ENCODE measurements at places on chromosomes 11 and 22.
A peak's percentile ranks its signal among the peaks of the same experiment; 100 is the strongest.

DNA sequence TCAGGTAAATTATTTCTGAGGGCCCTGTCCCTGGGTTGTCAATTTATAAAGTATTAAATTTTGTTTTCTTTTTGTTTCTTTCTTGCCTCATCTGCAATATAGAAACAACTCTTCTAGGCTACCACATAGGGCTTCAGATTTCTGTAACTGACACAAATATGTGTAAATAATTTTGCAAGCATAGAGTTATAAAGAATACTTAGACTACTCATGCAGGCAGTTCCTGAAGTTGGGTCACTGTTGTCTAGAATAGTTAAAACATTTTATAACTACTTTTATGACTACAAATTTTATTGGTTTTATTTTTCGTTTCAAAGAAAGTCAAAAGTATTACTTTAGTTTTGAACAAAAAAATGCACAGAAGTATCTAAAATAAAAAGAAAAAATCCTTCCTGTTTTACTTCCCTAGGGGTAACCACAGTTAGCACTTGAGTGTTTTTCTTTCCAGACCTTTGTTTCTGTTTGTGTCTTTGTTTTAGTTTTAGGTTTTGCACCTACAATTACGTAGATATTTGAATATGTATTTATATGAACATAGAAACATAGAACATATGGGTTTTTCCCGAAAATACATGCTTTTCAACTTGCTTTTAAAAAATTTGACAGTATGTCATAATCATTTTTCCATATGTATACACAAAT lies 12.4 kb upstream of the TMEM123 start:
- no peak for DNase-seq

DNA sequence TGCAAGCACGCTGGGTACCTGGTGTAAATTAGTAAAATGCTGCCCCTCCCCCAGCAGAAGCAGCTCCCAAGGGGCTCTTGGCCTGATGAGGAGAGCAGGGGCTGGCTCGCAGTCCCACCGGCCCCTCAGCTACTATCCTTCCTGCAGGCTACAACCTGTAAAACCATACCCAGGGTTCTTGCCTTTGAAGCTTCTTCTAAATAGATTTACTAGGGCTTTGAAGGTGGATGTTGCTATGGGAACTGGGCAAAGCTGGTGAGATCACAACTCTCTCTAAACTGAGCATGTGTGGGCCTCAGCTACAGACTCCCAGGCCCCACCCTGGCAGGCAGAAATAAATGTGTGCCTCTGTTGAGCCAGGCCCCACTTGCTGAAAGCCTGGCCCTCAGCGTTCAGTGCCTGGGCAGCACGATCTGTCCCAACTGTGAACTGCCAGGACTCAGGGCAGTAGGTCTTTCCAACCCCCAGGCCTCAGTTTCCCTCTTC lies 18.5 kb downstream of the CD5 start:
- no peak for DNase-seq

GRCh38 chr11:44286911-44287310 lies 23.0 kb downstream of the ALX4 start:
- no peak for DNase-seq

DNA sequence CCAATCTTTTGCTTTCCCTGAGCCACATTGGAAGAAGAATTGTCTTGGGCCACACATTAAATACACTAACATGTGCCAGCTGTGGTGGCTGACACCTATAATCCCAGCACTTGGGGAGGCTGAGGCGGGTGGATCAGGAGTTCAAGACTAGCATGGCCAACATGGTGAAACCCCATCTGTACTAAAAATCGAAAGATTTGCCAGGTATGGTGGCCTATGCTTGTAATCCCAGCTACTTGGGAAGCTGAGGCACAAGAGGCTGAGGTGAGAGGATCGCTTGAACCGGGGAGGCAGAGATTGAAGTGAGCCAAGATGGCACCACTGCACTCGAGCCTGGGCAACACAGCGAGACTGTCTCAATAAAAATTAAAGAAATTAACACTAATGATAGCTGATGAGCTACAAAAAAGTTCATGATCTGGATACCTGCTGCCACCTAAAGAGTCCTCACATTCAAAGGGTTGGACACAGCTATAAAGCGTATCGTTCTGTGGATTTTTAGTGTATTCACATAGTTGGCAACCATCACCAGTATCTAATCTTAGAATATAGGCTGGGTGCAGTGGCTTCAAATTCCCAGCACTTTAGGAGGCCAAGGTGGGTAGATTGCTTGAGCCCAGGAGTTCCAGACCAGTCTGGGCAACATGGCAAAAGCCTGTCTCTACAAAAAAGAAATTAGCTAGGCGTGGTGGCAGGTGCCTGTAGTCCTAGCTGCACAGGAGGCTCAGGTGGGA lies 3.4 kb upstream of the LDHC start:
- DNase-seq = no peak

GRCh38 chr11:8335683-8336082 lies 72.0 kb upstream of the LMO1 start:
- DNase-seq = no peak

DNA sequence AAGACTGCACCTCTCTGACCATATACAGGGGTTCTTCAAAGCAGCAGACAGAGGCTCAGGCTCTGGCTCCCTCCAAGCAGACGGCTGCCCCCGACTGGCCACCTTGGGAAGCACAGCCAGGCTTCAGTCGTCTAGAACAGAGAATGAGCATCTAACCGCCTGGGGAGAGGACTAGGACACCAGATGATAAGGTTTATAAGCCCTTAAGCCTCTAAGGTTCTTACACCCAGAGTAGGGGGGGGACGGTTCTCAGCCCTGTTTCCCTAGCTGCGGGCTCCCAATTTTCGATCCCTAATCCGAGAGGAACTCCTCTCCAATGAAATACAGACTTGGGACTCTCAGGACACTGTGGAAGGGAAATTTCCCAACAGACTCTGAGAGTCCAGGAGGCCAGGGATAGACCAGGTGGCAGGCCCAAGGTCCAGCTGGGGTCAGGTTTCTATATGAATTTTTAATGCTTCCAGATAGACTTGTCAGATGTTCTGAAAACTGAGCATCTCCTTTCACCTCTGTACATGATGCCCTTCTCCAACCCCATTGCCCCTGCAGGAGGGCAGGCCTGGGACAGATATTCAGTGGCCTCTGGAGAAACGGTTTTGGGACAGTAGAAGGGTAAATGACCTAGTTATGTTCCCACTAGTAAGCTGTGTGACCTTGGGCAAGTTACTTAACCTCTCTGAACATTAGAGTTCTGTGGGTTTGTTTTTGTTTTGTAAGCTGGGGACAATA lies 20.2 kb downstream of the RTN4RL2 start:
- no peak for DNase-seq

DNA sequence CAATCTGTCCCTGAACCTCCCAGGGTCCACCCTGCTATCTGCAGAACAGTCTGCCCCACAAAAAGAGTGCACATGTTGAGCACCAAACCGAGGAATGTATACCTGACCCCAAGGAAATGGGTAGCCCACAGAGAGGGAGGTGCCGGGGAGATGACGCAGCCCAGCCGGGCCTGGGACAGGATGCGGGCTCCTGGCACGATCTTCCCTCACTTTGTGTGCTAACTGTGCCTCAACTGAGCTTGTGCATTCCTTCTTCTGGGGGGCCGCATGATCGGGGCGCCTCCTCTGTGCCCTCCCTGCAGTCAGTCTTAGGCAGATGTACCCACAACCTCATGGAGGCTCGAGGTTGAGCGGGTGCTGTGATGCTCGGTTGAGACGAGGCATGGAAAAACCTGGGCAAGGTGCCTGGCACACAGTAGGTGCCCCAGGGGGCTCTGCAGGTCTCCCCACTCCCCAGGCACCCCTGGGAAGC lies 2.4 kb downstream of the GAS2L1 start:
- DNase-seq = peak; percentile 73

- no peak for DNase-seq
These were observed 866.0 kb downstream of the BRD1 start for GRCh38 chr22:48961705-48962104.

- no peak for DNase-seq
These were observed 262.9 kb upstream of the B3GAT1 start for GRCh38 chr11:134674974-134675373.

- DNase-seq = no peak
These were observed 58.9 kb downstream of the MYEOV start for GRCh38 chr11:69352715-69353319.

DNA sequence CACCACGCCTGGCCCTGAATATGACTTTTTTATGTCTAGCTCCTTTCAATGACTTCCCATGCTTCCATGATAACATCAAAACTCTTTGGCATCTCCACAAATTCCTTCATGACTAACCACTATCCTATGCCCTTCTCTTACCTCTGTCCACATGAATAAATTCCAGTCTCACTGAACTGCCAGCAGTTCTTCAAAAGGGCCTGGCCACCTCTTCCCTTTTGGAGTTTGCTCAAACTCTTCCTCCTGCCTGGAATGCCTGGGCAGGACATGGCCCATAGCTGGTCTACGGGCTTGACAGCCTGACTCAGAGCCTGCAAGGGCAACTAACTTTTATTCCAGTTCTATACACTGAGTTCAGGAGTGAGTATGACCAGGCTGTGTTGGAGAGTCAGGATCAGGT lies 41.8 kb upstream of the ZBTB16 start:
- no peak for DNase-seq

DNA sequence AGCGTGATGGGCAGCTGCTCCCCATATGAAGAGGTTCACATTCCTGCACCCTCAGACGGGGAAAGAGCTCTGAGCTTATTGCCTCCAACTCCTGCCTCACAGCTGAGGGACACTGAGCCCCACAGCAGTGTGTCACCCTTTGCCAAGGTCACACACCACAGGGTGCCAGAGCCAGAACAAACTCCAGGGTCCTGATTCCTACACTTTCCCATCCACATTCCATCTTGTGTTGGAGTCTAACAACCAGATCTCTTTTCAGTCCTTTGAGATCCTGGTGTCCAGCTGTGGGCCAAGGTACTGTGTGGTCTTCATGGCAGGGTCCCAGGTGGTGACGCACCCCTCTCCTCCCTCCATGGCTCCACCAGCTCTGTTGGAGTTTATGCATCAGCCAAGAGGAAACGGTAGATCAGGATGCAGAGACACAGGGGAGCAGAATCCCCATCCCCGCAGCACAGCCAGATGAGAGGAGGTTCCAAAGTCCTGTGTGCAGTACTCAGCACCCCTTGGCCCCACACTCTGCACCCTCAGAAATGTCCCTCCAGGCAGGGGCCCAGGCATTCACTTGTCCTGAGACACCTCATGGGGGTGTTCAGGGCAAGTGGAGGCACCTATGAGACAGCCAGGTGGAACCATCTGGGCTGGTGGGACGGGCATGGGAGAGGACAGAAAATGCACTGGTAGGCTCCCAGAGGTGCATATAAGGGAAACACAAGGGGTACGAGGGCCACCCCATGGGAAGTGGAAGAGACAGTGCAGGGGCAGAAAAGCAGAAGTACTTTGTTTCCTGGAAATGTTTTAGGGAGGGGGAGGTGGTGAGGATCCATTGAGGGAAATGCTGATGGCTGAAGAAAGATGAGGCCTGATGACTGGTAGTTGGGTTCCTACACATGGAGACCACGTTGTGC lies 32.6 kb upstream of the GNAZ start:
- peak; percentile 40 for DNase-seq

GRCh38 chr11:5380740-5381342 lies 2.8 kb upstream of the OR51M1 start:
- peak; percentile 43 for DNase-seq

- DNase-seq = no peak
These were observed 113.1 kb downstream of the SPATA19 start for GRCh38 chr11:133732109-133732674.

- no peak for DNase-seq
These were observed 2.6 kb upstream of the APOL6 start for GRCh38 chr22:35645646-35646045.

GRCh38 chr22:47291565-47292495 lies 529.4 kb downstream of the TBC1D22A start:
- no peak for DNase-seq

DNA sequence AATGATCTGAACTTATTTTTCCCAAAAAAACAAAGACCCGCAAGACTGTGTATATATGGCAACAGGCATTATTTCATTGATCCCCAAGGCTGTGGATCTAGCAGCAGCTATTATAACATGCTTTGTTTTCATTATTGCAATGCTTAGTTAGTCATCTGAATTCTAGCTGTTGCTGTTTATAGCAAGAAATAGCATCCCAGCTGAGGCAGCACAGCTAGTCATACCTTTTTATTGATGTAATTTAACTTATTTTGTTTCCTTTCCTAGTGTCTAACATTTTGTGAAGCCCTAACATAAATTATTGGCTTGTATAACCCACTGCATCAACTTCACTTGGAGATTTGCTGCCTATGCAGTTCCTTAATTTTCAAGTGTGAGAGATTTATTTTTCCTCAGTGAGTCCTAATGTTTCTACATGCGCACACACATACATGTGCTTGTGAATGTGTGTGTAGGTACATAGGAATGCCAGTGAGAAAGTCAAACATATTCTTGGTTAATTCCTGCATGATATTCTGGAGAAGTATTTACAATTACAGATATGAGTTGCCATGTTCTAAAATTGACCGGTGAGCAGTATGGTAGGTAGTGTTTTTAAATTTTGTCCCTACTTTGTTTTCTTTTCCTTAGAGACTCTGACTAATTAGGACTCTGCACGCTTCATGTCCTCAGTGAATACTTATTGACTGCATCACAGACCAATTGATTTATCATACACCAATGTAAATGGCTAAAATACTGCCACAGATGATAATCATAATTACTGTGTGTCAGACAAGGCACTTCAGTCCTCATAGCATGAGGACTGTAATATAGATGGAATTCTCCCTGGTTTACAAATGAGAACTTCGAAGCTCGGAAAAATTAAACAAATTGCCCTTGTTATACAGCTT lies 119.3 kb downstream of the WNT11 start:
- DNase-seq = no peak

- DNase-seq = no peak
These were observed 3.1 kb upstream of the ADORA2A start for GRCh38 chr22:24424001-24424900.

GRCh38 chr11:66207816-66208215 lies 60.6 kb upstream of the RAB1B start:
- DNase-seq = no peak

DNA sequence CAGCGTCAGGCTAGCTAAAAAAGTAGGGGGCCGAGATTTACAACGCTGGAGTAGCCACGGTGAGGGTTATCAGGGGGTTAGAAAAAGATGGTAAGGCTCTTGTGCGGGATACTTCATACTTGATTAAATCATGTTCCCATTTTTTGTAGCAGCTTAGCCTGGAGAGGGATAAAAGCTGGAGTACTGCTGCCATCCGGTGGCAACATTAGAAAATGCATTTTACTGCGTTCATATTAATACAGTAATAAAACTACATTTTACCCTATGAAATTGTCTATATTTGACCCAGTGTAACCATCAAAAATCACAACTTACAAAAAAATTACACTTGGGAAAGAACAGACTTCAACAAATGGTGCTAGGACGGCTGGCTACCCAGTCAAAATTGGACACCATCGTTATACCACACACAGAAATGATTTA lies 17.3 kb downstream of the RPUSD4 start:
- DNase-seq = peak; percentile 32

- no peak for DNase-seq
These were observed 8.1 kb upstream of the RNF185 start for GRCh38 chr22:31151872-31152271.

GRCh38 chr11:108501396-108501795 lies 3.2 kb upstream of the POGLUT3 start:
- DNase-seq = no peak

DNA sequence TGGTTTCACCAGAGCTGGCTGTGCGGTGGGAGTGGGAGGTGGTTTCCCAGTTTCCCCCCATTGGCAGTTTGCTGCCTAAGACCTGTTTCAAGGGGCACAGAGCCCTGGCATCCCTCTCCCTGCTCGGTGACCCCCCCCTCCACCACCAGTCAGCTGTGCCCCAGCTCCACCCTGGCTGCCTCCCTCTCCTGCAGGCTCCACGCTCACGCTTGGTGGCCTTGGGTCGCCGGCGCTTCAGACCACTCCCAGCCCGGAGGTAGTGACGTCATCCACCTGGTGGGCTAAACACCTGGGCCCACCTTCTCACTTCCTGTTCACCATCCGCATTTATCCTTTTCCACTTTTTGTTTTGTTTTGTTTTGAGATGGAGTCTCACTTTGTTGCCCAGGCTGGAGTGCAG lies 7.8 kb downstream of the GAL start:
- no peak for DNase-seq

All from astrocyte of the cerebellum (primary cell).